Endothelial cell (in vitro differentiated cells): ENCODE measurements at places on chromosomes 3 and 15.

GRCh38 chr3:146072061-146072460 lies 88.9 kb downstream of the PLOD2 start:
- DNase-seq, result no peak

GRCh38 chr3:120160050-120160449 lies 65.8 kb upstream of the GSK3B start:
- no peak for DNase-seq

DNA sequence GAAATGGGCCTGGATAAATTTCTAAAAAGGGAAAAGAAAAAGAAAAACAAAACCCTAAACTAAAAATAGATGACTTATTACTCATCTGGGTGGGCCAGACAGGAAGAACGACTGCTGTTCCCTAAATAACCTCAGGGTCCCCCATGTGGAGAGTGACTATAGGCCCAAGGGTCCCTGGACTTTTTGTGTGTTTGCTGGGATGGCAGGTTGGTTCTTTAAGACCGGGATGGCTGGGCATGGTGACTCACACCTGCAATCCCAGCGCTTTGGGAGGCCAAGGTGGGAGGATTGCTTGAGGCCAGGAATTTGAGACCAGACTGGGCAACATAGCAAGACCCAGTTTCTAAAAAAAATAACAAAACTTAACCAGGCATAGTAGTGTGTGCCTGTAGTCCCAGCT lies 43.8 kb upstream of the TRA2B start:
- DNase-seq, result no peak

GRCh38 chr3:139762302-139762701 lies 84.5 kb upstream of the NMNAT3 start:
- no peak for DNase-seq

GRCh38 chr3:129112308-129113052 lies 9.1 kb downstream of the RAB43 start:
- no peak for DNase-seq
